MCF 10A (cell line): ENCODE measurements at places on chromosomes 16 and 17.

DNA sequence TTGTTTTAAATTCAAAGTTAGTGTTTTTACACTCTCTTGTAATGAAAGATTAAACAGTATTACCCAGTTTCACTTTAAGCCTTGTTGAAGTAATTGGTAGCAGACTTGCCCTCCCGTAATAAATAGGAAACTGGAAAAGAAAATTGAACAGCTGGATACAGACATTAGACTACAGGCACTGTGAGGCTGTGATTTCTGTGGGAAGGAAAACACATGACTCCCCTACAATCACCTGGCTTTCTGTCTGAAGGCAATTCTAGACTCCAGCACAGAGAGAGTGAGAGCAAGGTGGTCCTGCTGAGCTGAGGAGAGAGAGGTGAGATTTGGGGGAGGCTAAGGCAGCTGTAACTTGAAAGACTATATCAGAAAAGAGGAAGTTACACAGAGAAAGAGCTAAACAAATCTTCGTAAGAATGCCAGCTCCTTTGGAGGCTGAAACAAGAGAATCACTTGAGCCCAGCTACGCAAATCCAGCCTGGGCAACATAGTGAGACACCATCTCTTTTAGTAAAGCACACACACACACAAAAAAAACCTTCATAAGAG, 57.8 kb upstream of the CDYL2 start:
- no peak for DNase-seq

- no peak for DNase-seq
Observed at GRCh38 chr16:78984887-78985464, 615.6 kb downstream of the MAF start.

DNA sequence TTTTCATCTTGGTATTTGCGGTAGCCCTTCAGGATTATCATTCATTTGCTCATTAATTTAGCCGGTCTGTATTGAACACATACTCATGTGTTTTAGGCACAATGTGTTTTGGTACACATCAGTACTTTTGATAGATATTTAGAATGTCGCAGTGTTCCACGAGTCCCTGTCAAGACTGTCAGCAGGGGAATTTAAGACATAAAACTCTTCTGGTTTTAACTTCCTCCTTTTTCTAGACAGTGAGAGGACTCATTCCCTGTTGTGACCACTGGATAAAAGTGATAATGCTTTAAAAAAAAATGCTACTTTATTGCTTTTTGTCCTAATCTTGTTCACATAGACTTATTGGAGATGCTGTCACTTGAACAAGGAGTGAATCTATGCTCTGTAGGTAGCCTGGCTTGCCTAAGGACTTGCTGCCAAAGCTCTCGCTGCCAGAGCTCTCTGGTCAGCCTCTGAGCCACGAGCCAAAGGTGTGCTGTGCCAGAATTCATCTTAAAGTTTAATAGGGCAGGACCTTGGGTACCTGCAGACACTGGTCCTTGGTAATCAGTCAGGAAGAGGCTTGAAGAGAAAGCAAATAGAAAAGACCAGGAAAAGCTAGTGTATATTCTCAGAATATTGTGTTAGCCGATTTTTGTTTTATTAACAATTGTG, 5.4 kb downstream of the DCAF7 start:
- DNase-seq, result no peak

- DNase-seq, result no peak
Observed at GRCh38 chr17:66573078-66573477, 261.8 kb upstream of the CACNG5 start.

GRCh38 chr16:50282010-50282538, 15.7 kb downstream of the ADCY7 start:
- no peak for DNase-seq

DNA sequence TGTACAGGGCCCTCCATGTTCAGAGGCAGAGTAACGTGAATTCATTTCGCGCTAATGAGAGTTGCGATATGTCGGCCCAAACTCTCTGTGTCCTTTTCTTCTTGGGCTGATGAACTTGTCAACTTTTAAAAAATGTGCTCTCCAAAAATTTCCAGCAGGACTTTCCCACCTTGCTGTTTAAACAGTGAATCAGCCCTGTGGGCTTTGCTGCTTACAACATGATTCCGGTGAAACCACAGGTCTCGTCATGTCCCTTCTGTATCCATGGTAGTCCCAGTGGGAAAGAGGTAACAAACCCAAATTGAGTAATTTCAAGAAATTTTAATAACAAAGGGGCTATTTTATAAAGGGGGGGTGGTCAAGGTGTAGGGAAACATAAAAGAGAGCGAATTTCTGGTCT, 612.9 kb downstream of the MAF start:
- DNase-seq, result peak; percentile 82

GRCh38 chr16:89721546-89722391, 432 bp downstream of the ZNF276 start:
- peak; percentile 57 for DNase-seq

DNA sequence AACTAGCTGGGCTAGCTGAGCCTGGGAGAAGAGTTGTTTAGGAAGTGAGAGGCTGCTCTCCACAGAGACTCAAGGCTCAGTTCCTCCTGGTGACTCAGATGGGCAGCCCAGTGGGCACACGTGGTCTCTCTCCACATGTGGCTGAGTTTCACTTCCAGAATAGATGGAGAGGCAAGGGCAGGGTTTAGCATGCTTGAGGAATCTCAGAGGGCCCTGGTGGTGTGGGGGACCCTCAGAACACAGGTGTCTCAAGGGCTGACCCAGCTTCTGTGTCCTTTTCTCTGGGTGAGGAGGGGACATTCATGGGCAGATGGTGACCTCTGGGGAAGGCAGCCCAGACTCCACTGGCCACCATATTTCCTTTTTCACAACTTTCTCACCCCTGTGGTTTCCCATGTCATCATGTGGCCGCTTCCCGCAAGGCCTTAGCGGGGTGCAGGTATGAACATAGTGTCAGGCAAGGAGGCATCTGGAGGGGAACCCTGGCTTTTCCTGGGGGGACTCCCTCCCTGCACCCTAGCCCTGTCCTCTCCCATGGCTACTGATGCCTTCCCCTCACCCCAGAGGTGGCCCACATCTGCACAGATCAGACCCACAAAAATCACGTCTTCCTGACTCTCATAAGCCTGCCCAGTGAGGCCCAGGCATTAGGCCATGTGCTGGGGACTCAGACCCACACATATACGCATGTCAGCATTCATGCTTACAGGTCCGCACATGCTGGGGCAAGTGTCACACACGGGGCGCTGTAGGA, 3.3 kb downstream of the GRN start:
- peak; percentile 61 for DNase-seq

DNA sequence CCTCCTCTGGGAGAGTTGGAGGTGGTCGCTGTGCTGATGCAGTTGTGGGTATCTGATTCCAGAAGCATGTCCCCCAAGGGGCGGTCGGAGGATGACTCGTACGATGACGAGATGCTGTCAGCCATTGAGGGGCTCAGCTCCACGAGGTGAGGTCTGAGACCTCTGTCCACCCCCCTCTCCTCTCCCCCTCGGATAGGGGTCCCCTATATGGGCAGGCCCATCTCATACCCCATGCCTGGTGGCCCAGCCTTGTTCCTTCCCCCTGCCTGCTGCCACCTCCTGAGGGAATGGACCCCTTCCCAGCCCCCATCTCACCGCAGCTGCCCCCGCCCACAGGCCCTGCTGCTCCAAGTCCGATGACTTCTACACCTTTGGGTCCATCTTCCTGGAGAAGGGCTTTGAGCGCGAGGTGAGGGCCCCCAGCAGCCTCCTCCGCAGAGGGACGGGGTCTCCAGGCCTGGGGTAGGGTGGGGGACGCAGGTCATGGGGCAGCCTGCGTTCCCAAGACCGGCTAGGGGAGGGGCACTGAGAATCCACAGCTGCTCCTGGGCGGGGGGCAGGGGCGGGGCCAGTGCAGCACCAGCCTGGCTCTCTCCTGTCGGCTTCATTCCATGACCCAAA, 39.2 kb downstream of the ADCY7 start:
- no peak for DNase-seq

GRCh38 chr16:12063004-12063395, 86.5 kb downstream of the SNX29 start:
- no peak for DNase-seq

DNA sequence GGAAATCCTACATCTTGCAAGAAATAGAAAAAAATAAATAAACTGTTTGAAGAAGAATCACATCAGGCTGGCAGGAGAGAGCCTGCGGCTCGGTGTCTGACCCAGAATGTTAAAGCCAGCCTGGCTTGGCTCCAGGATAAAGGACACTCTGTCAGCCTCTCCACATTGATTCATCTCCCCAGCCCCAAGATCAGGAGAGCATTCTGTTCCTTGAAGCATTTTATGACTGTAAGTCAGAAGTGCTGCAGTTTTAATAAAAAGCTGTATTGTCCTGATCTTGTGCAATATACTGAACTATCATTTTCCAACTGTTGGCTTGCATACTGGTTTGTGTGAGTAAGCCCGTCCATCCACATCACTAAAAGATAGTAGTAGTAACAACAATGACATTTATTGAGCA, 426.6 kb downstream of the HAPSTR1 start:
- no peak for DNase-seq

GRCh38 chr16:66146798-66147197, 219.7 kb upstream of the CDH5 start:
- DNase-seq, result no peak
